ENCODE measurements at places on chromosomes 3 and 15. TPM values are rescaled to one million over a fixed set of nuclear protein-coding genes. Genes with fewer than 3 reads are reported as not detected.

DNA sequence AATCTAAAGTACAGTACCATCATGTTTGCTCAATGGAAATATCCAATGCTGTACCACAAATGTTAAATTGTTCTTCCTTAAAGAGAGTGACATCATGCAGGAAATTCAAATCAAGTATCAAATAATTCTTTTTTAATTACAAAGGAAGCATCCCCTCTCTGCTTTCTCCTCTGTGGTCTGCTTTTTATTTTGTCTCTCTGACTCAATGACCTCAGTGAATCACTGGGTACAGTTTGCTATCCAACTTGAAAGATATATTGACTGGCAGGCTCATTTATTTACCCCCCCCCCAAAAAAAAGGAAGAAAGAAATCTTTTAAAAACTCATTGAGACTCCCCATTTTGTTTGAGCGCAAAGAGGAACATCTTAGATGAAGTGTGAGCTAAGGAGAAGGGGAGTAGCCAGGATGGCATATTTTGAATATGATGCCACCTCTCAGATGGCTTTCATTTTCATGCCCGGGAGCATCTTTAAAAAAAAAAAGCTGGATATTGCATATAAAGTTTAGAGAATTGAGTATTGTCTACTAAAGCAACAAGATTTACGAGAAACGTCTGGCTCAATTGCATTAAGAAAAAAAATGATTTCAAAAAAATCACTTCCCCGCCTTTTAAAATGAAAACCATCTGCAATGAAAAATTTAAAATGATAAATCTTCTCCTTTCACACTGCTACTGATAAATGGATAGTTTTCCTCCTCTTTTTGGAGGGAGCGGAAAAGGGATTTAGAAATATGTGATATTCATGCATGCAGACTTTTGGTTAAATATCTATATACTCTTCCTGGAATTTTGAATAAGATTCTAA, 307.1 kb upstream of the DPH6 start:
- H3K4me3 ChIP-seq = no peak overlapping the region
- H3K27ac ChIP-seq = no peak overlapping the region
- H3K27me3 ChIP-seq = no peaks in the 10 kb centered on the region

- peaks cover 13% of the 10 kb centered on the region for H3K4me1 ChIP-seq
- no peaks in the 10 kb centered on the region for H3K27me3 ChIP-seq
- no peak for DNase-seq
- peak overlapping the region; percentile 81 for H3K4me3 ChIP-seq
- H3K27ac ChIP-seq = peak overlapping the region; percentile 99
These were observed 990 bp upstream of the ZNF148 start for GRCh38 chr3:125375950-125376679.

DNA sequence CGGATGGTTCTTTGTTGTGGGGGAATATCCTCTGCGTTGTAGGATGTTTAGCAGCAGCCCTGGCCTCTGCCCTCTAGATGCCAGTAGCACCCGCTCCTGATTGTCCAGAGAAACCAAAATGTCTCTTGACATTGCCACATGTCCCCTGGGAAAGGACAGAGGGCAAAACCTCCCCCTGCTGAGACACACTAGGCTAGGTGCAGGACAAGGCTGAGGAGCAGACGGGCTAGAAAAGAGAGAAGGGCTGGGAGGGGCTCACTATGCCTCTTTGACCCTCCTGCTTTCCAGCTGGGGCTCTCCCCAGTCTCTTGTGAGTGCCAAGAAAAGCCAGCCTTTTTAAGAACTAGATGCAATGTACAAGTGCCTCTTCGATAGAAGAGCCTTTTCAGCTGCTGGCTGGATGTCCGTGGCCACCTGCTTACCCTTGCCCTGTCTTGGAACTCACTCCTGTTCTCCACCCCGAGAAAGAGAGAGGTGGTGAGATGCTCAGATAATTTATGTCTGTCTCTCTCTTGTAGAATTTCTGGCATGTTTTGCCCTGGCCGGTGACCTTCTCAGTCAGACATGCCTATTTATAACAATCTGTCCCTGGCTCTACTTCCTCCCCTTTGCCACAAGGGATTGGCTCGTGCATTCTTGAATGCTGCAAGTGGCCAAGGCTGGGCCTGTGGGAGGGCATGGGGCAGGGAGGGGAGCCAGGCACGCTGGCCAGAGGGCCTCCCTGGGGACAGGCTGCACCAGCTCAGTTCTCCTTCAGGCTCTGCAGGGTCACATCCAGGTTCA, 142.6 kb downstream of the RPLP1 start:
- peaks cover 53% of the 10 kb centered on the region for H3K4me1 ChIP-seq
- H3K4me3 ChIP-seq = peak overlapping the region; percentile 13
- H3K27ac ChIP-seq = peak overlapping the region; percentile 73

DNA sequence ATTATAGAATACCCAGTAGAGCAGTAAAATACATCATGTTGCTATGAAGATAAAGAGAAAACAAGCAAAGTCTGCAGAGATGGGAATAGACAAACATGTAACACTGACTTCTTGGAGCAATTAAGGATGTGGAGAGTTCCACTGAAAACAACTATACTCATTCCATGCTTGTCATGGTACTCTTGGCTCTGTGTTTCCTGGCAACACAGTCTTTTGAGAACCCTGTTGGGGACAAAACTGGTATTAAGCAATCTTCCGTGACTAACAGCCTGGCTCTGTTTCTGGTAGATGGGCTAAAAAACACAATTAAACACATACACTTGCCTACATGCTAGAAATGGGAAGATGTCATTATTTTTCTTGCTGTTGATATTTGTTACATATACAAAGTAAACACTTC, 1212.3 kb upstream of the GBE1 start:
- H3K4me1 ChIP-seq = no peaks in the 10 kb centered on the region
- H3K4me3 ChIP-seq = no peak overlapping the region
- H3K27ac ChIP-seq = no peak overlapping the region
- no peak for DNase-seq
- H3K27me3 ChIP-seq = no peaks in the 10 kb centered on the region

Gene XIRP1
- not detected for total RNA-seq

Measured in upper lobe of left lung (tissue), 6 donors.